ENCODE measurements at places on chromosomes 3 and 15. TPM values are rescaled to one million over a fixed set of nuclear protein-coding genes. Genes with fewer than 3 reads are reported as not detected.

GRCh38 chr3:13009132-13009945, 63.9 kb downstream of the IQSEC1 start:
- no peak for DNase-seq

GRCh38 chr3:17674082-17674686, 68.2 kb downstream of the TBC1D5 start:
- no peak for DNase-seq

SMCO1 gene
- not detected for total RNA-seq

DNA sequence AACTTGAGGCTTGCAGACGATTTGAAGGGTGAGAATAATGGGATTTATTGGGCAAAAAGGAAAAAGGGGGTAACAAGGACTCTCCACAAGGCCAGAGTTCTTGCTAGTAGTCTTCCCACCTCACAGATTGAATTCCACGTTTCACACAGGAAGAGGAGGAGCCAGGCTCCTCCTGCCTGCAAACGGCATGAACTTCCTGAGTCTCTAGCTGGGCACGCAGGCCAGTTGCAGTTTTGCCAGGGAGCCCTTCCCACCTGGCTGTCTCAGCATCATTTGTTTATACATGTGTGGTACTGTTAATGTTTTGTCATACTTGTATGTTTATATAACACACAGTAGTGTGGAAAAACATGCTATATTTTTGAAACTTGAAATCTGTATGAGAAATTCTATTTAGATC, 155.0 kb downstream of the NLGN1 start:
- no peak for DNase-seq

DNA sequence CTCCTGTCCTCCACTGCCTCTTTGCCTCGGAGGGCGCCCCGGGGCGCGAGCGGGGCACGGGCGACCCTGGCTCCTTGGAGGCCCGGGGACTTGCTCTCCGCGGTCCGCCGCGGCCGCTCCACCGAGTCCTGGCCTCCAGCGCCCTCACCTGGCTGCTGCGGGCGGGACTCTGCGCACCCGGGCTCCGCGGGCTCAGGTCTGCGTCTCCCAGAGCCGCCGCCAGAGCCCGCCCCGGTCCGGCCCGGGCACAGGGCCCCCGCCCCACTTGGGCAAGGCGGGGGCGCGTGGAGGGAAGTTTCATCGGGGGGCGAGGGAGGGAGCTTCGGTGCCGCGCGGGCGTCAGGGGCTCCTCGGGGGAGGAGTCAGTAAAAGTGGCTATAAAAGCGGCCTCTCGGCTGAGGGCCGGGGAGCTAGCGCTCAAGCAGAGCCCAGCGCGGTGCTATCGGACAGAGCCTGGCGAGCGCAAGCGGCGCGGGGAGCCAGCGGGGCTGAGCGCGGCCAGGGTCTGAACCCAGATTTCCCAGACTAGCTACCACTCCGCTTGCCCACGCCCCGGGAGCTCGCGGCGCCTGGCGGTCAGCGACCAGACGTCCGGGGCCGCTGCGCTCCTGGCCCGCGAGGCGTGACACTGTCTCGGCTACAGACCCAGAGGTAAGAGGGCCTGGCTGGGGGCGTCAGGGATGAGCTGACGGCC, at the start of gene CEMIP:
CEMIP (plus strand) TSS at position 407 of the 694 bp plus-strand sequence. CDS start 94,510 bp downstream, outside the sequence.
- DNase-seq, result no peak

- no peak for DNase-seq
Measured at GRCh38 chr3:159763011-159763601, 225.5 kb upstream of the IL12A start.

- DNase-seq, result no peak
Measured at GRCh38 chr3:153901152-153901551, 220.0 kb upstream of the ARHGEF26 start.

PYGO1 gene
- total RNA-seq, result not detected

- no peak for DNase-seq
Measured at GRCh38 chr15:79101866-79102581, 11.4 kb upstream of the RASGRF1 start.

RBSN gene
- 11.1 TPM for total RNA-seq
